ENCODE measurements at places on chromosomes 7 and 10.

DNA sequence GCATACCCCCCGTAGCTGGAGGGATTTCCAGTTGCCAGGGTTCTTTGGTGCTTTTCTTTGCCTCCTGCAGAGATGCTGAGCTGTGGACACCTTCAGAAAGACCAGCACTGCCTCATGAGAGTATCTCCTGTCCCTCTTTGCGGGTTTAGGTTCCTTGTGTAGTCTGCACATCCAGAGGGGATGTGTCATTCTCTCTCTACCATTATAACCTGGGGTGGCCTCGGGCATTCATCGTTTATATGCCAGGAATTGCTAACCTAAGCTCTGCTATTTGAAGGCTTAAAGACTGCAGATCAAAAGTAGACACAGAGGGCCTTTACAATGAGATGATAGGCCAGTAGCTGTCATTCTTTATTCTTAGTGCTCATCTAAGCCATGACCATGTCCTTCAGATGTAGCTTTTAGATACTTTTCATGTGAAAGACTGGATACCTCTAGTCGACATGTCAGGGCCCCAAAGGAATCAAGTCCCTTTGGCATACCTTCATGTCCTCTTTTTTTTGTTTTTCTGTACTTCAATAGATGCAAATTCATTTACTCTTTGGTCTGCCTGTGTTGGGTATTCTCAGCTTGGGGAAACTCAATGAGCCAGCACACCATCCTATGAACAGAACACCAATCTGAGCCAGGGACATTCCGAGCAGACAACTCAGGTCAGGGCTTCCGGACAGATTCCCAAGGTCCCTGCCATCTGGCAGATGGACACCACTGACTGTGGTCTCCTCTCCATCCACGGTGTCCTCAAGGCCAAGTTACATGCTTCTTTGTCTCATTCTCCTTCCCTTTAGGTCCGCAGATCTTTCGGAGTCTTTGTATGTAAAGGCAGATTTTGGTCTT, 129.3 kb downstream of the NRF1 start:
- H3K27me3 ChIP-seq = no peaks in the 10 kb centered on the region
- H3K36me3 ChIP-seq = no peaks in the 10 kb centered on the region
- H3K4me3 ChIP-seq = no peak overlapping the region
- no peak overlapping the region for H3K27ac ChIP-seq
- peaks cover 15% of the 10 kb centered on the region for H3K4me1 ChIP-seq
- DNase-seq = no peak

- H3K4me3 ChIP-seq = no peak overlapping the region
- peaks cover 13% of the 10 kb centered on the region for H3K27me3 ChIP-seq
- H3K27ac ChIP-seq = no peak overlapping the region
- no peak for DNase-seq
- no peaks in the 10 kb centered on the region for H3K36me3 ChIP-seq
- peaks cover 51% of the 10 kb centered on the region for H3K4me1 ChIP-seq
Measured at GRCh38 chr10:113111900-113112853, 162.1 kb downstream of the TCF7L2 start.

DNA sequence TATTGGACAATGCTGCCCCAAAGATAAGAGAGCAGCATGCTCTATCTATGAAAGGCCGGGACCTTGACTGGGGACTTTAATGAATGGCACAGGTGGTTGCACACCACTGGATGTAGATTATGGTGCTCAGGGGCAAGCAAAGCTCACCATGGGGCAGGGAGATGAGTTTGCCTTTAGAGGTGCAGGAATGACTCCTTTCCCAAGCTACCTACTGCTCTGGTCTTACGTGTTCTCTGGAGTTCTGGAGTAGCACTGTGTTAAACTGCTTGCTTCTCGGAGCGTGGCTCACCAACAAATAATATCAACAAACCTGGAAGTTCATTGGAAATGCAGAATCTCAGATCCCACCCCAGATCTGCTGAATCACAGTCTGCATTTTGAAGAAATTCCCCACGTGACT, 445.3 kb downstream of the RPS24 start:
- H3K36me3 ChIP-seq = no peaks in the 10 kb centered on the region
- H3K4me3 ChIP-seq = no peak overlapping the region
- DNase-seq = no peak
- H3K4me1 ChIP-seq = peaks cover 32% of the 10 kb centered on the region

DNA sequence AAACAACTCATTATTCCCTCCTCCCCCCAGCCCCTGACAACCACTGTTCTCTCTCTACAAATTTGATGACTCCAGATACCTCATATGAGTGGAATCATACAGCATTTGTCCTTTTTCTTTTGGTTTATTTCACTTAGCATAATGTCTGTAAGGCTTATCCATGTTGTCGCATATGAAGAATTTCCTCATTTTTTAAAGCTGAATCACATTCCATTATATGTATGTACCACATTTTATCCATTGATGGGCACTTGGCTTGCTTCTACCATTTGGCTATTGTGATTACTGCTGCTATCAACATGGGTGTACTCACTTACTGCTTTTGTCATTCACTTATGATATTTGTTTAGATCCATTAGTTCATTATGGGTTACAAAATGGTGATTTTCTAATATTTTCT, 112.8 kb downstream of the BUB3 start:
- DNase-seq = no peak
- H3K36me3 ChIP-seq = no peaks in the 10 kb centered on the region
- no peak overlapping the region for H3K27ac ChIP-seq
- H3K4me1 ChIP-seq = no peaks in the 10 kb centered on the region
- H3K27me3 ChIP-seq = no peaks in the 10 kb centered on the region

DNA sequence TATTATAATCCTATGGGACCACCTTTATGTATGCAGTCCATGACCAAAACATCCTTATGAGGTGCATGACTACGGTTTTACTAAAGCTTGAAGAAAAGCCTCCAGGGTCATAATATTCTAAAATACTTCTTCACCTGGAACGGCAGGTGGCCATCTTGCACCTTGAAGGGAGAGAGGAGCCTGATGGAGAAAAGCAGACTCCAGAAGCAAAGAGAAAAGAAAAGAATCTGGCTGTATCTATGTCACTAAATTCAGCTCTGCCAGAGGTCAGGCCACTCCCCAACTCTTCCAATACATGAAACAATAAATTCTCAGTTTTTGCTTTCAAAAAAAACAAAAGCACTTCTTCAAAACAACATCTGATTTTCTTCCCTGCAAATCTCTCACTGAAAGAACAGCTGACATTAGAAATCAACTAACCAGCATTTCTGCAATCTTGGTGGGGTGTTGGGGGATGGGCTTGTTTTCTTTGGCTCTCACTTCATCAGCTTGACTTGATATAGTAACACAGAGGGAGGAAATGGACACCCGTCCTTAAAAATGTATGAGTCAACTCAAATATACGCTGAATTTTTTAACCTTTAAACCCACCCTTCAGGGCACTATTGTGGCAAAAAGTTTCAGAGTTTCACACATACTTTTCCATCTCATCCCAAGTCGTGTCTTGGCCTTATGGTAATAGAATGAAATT, 21.7 kb downstream of the HIBADH start:
- H3K4me1 ChIP-seq = peaks cover 16% of the 10 kb centered on the region
- peaks cover 20% of the 10 kb centered on the region for H3K36me3 ChIP-seq
- H3K27ac ChIP-seq = no peak overlapping the region
- no peak for DNase-seq
- H3K27me3 ChIP-seq = no peaks in the 10 kb centered on the region
- no peak overlapping the region for H3K4me3 ChIP-seq

DNA sequence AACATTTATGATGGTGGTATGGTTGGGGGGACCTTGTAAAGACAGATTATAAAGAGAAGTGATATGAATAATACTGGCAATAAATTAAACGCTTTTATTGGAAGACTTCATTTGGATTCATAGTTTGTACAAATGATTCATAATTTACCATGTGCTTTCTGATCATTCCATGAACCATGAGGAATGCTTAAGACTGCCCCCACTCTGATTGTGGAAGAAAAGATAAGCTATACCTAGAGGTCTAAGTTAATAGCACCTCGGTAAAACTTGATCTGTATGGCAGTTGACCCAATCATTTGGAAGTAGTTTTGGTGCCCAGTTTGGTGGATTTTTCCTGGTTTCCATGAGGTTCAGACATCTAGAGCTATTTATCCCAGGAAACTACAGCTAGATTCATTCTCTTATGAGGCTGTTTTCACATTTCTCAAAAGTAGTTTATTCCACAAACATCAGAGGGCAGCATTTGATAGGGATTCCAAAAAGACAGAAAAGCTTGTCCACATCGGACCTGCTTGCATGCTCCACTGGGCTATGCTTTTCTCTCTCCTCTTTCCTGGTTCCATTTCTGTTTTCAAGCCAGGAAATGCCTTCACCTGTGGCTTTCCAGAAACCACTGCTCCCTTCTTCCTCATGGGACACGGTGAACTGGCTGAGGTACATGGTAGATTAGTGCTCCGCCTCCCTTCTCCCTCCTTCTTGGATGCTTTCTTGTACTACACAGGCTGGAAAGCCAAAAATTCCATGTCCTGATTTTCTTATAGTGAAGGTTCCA, 29.2 kb downstream of the TFAM start:
- H3K36me3 ChIP-seq = no peaks in the 10 kb centered on the region
- H3K4me1 ChIP-seq = peaks cover 8% of the 10 kb centered on the region
- no peak for DNase-seq
- H3K4me3 ChIP-seq = no peak overlapping the region
- no peak overlapping the region for H3K27ac ChIP-seq

Measured in neural crest cell (in vitro differentiated cells).